ENCODE measurements at places on chromosomes 13 and 19.

DNA sequence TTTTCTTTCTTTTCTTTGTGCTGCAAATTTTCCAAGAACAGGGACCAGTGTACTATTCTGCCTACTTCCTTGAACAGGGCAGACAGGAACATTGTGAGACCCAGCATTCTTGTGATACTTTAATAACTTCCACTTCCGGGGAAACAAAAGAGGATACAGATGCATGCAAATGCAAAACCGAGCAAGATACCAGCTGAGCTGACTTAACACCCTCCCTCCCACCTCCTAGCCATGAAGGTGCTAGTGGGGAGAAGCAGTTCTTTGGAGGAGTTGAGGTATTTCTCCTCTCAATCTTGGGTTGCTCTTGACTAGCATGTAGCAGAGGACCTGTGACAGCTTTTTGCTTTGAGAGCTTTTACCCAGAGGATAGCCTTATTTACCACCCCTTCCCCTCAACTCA, 111.2 kb downstream of the KLF5 start:
- DNase-seq = no peak

GRCh38 chr19:51466723-51467122, 8.5 kb upstream of the SIGLEC8 start:
- DNase-seq = no peak

DNA sequence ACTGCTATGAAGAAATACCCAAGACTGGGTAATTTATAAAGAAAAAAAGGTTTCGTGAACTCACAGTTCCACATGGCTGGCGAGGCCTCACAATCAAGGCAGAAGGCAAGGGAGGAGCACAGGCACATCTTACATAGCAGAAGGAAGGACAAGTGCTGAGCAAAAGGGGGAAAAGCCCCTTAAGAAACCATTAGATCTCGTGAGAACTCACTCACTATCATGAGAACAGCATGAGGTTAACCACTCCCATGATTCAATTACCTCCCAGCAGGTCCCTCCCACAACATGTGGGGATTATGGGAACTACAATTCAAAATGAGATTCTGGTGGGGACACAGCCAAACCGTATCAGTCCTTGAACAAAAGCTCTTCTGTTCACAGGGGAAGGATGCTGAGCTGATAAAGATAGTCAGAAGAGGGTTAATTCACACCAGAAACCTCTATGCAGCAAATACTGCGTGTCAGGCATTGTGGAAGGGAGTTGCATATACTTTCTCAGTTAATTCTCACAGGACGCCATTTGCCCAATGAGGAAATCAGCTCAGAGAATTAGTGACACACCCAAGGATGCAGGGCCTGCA, 246.2 kb downstream of the FOXO1 start:
- no peak for DNase-seq

- DNase-seq = no peak
These were observed 356.6 kb downstream of the TDRD3 start for GRCh38 chr13:60753641-60754040.

- DNase-seq = no peak
These were observed 41.0 kb downstream of the MLLT1 start for GRCh38 chr19:6238643-6239281.

DNA sequence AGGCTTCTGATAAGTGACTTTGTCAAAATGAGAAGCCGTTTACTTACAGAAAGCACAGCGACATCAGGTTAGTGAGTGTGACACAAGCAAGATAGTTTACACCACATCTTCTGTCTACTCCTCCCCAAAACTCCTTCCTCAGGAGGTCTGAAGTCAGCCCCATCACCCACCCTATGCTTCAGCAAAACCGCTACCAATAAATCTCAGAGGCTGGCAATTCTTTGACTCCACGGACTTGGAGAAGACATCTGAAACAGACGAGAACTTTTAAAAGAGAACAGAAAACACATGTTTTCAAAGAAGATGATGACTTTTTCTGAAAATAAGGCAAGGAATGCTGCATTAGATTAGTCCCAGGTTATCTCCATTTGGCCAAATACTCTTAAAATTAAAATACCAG, 261.1 kb downstream of the TBC1D4 start:
- no peak for DNase-seq

DNA sequence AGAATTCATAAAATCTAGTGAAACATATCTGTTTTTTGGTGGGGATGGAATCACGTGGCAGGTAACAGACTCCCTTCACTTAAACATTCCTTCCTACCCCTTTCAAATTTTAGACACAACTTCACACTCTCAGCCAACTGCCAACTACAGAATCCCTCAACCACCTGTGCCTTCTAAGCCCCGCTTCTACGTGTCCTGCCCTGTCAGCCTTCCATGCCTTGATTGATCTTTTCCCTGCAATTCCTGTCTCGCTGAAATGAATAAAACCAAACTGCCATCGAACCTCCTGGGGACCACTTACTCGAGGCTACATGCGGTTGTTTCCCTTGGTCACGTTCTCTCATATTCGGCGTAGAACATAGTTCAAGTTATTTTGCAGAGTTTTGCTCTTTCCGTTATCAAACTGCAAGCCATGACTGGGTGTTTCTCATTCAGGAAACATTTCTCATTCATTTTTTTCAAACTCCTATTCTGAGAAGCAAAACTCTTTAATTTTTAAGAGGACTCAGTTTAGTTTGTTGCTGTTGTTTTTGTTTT, 1.1 kb downstream of the ZNF625 start:
- DNase-seq = no peak

GRCh38 chr19:5954293-5954692, 23.6 kb downstream of the RANBP3 start:
- no peak for DNase-seq

- no peak for DNase-seq
These were observed 1.6 kb downstream of the RASIP1 start for GRCh38 chr19:48738557-48739403.

GRCh38 chr19:55116859-55117662, at the start of gene PPP1R12C:
Gene PPP1R12C (minus strand): TSS chr19:55117637. CDS start chr19:55117543, 94 bp downstream.
- no peak for DNase-seq

- no peak for DNase-seq
These were observed 1370.3 kb upstream of the SLC10A2 start for GRCh38 chr13:104436555-104436954.

DNA sequence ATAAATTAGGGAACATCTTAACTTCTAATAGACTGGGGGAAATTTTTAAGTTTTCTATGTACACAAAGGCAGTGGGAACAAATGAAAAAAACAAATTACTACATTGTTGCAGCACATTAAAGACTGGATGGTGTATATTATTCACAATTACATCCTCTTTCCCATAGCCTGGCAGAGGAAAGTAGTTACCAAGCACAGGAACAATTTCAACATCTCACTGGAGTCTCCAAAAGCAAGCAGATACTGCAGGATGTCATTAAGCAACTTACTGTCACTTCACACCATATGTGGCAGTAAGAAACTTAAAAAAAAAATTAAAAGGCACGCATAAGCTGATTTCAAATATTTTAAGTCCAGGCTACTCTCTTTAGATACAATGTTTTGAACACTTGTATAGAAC, 6.4 kb upstream of the EFNB2 start:
- DNase-seq = no peak

- DNase-seq = no peak
These were observed 1.8 kb upstream of the CCNA1 start for GRCh38 chr13:36430247-36431203.

GRCh38 chr13:99859178-99860177, 112.1 kb downstream of the ZIC5 start:
- DNase-seq = no peak

GRCh38 chr13:104015646-104016396, 949.6 kb upstream of the SLC10A2 start:
- DNase-seq = no peak

- peak; percentile 72 for DNase-seq
These were observed at the start of gene FOXO1 for GRCh38 chr13:40666045-40666932. Gene FOXO1 (minus strand): TSS chr13:40666641. CDS start chr13:40666212, 429 bp downstream.

GRCh38 chr19:35911173-35911572, 3.1 kb upstream of the TYROBP start:
- DNase-seq = no peak

DNA sequence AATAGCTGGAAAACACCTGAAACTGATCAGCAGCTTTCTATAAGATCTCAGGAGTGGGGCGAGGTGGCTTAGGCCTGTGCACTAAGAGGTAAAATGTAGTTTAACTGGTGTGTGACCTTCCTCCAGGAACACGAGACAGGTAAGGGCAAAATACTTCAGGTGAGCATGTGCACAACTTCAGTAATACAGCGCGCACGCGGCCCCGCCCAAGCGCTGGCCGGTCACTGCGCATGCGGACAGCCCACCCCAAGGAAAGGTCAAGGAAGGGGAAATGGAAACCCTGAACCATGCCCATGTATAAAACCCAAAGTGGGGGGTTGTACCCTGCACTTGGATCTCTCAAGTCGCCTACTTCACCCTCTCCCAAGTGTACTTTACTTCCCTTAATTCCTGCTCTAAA, 49.4 kb upstream of the ARHGEF7 start:
- no peak for DNase-seq

GRCh38 chr19:51810223-51810622, 15.3 kb downstream of the FPR3 start:
- DNase-seq = no peak

DNA sequence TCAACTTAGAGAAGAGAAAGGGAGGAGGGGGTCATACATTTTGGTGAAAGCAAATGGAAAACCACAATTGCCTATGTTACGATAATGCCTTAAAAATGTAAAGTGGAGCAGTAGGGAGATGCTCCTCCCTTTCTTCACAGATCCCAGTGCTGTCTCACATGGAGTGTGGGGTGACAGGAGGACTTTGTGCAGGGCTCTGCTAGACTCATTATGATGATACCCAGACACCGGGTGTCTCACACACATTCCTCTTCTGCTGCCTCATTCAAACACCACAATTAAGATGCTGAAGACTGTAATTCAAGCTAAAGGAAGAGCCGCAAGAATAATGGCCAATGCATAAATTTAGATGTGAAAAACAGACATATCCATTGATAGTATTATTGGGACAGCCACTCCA, 150.6 kb downstream of the LHFPL6 start:
- DNase-seq = no peak

DNA sequence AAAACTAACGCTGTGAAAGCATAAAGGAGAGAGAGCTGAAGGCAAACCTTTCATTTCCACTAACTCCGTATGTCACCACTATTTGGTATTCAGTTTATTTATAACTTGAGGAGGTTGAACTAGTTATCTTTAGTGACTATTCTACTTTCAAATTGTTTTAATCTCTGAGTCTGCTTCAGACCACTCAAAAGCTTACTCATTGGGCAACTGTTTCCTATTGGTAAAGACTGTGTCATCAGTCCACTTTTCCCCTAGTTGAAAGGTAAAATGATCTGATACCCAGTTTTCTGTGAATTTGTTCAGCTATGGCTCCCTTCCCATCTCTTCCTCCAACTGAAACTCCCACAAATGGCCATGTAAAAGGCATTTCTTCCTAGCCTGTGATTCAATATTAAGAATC, 39.1 kb downstream of the TEX26 start:
- no peak for DNase-seq

DNA sequence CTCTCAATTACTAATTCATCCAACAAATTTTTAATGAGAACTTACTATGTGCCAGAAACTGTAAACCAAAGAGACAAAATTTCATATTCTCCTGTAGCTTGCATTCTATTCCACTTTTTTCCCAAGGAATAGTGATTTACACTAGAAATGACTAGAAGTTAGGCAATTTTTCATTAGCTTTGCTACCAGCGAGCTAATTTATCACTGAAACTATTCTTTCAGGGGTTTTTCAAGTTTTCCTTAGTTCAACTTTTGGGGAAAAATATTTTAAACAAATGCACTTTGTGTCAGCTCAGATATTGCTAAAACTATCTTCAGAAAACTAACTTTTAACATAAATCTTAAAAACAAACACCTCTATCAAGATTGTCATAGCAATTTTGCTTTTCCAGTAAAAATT, 5.4 kb downstream of the TNFRSF19 start:
- DNase-seq = no peak

DNA sequence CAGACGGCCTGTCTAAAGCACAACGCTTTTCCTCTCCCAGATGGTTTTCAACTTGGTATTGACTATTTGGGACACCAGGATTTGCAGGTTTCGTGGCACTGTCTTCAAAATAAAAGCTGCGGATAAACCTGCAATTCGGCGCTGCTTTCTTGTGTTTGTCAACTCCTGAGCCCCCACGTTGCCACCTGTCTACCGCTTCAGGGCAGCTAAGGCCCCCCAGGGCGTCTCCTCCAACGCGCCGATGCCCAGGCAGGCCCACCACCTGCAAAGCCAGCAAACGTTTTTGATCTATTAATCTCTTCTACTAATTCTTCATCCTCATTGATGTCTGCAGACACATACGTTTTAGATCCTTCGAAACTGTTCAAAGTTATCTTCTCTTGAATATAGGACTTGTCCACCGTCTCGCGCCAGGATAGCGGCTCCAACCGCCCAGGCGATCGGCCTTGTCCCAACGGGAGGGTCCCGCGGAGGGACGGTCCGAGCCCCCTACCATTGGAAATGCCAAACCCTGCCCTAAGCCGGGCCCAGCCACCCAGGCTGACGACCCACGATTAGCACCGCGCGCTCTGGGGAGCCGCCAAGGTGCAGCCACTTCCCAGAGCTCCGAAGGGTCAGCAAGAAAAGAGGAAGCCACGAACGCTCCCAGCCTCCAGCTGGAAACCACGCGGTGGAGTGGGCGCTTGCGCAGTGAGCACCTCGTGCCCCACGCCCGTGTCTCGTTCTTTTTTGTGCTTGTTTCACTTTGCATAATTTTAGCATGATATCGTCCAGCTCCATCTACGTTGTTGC, 23.4 kb upstream of the VN1R4 start:
- DNase-seq = no peak

GRCh38 chr19:46271481-46272197, 25.2 kb upstream of the HIF3A start:
- DNase-seq = peak; percentile 54

DNA sequence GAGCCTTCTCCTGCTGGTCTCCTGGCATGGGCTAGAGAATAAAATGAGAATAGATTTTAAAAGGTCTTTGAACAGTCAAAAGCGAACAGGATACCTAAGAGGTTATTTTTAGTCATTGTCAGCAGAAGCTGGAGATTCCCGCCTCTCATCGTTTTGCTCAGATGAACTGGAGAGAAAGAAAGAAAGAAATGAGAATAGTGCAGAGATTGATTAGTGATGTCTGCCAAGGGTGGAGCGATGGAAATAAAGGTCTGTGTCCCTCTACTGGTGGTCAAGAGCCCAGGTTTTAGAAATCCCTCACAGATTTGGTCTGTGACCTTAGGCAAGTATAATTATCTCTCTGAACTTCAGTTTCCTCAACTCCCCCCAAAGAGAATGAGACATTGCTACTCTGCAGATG, 5.3 kb downstream of the NCAN start:
- no peak for DNase-seq

DNA sequence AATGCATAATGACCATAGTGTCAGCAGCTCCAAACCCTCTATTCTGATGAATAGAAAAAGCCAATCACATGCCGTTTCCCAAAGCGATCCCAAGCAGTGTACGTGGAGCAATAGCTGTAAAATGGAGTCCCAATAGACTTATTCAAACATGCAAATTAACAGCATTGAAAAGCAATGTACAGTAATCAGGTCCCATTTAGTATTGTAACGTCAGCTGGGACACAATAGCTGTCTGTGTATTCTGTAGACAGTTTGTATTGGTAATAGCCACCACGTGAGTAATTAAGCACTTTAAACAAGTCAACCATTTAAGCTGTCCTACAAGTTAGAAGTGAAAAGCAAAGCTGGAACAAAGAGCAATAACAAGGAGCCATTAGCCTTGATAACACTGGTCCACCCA, 698.2 kb downstream of the PCDH17 start:
- no peak for DNase-seq

GRCh38 chr19:19525611-19526380, 2.9 kb upstream of the YJEFN3 start:
- no peak for DNase-seq

GRCh38 chr13:101190337-101190736, 226.0 kb downstream of the NALCN start:
- DNase-seq = no peak

GRCh38 chr13:43389983-43390382, 366.6 kb downstream of the DNAJC15 start:
- peak; percentile 73 for DNase-seq

Measured in fibroblast of skin of left biceps (primary cell).